Stimulated activated CD8-positive, alpha-beta memory T cell treated with anti-CD3 and anti-CD28 coated beads, Interleukin-2, amount 100 ng/mL, for 1 hour (primary cell): ENCODE measurements at places on chromosomes 1 and 21.

- no peak for DNase-seq
Observed at GRCh38 chr1:184806296-184806721, 51.7 kb upstream of the EDEM3 start.

- no peak for DNase-seq
Observed at GRCh38 chr1:188642704-188643103, 1814.0 kb downstream of the PLA2G4A start.

DNA sequence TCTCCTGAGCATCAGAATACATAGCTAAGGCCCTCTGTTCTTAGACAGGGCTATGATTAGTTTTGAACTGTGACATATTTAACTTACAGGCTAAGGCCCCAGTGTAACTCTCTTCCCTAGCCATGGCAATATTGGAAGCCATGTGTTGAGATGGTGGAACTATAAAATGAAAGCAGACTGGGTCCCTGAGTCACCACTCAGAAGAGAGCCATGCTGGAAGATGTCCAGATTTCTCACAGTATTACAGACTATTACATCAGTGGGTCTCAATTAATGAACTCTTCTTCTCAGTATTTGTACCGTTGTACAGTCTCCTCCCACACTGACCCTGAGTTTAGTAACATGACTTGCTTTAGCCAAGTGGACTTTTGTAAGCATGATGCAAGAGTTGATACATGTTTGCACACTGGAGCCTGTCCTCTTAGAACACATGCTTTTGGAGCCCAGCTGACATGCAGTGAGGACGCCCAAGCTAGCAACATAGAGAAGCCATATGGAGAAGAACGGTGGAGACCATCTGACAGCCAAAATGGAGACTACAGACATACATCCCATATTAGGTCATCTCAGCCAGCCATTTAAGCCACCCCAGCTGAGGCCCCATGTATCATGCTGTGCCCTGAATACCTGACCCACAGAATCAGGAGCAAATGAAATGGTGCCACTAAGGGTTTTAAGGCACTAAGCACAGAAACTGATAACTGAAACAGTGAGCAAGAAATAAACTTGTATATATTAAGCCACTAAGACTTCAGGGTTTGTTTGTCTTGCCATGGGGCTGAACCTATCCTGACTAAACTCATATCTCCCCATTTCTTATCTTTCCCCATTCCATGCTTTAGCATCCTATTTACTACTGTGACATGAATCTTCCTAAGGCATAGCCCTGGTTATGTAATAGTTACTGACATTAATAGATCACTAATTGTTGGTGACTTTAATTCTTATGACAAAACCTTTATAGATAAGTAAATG is 24.4 kb downstream of the TBX15 start:
- DNase-seq = no peak

DNA sequence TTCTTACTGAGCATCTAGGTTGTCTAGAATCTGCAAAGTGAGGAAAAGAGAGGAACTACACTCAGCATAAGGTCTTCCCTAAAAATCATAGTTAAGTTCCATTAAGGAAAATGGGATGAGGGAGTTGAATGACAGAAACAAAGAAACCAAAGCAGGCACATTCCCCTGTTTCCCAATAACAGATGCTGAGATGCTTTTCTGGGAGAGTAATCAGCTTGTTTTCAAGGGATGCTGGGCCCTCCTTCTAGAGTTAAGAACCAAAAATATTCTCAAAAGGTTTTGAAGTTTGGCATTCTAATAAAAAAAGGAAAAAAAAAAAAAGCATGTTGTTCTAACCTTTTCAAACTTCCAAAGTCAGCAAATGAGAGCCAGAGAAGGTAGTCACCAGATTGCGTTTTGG is 105.2 kb upstream of the ZNF648 start:
- no peak for DNase-seq

DNA sequence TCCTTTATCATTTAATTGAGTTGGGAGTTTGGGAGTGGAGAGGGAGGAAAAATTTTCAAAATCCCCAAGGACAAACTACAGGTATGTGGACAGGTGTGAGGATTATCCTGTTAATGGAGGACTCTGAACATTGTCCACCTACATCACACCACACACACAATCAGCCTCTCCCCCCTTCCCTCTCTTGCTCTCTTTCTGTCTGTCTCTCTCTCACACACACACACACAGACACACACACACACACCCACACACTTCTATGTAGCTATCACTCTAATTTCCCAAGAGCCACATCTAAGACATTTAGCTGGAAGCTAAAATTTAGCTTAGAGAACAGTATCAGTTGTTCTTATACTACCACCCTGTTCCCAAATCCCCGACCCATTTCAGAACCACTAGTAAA is 1.5 kb downstream of the S100A8 start:
- no peak for DNase-seq

DNA sequence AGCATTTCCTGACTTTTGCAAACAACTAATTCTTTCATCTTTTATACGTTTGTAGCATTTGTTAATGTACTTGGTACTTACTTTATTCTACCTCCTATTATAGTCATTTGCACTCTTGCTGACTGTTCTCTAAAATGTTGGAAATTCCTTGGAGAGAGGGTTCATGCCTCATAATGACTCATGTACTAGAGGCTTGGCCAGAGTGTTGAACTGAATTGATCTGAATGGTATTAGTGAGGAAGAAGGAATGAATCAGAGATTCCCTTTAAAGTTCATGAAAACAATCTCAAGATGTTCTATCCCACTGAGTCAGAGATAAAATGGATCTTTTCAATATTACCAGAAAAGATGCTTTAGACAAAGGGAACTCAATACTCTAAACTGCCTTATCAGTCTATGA is 383.4 kb downstream of the SEC16B start:
- no peak for DNase-seq

DNA sequence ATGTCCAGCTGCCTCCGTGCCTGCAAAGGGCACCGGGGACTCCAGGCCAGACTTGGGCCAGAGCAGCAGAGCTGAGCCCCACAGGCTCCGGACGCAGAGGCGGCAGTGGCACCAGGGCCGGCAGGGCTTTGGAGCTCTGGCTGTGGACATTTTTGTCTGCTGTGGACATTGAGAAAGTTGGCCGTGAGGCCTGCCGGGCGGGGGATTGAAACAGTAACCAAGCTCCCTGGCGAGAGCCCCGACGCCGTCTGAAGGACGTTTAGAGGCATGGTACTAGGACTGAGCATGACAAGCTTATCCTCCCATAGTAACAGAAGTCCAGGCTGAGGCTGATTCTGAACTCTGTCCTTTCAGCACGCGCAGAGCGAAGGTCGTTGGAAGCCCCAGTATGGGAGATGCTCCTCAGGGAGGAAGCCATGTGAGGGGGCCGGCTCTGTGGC is 323.8 kb downstream of the AMY1C start:
- no peak for DNase-seq

GRCh38 chr1:237237721-237238120 is 195.7 kb downstream of the RYR2 start:
- DNase-seq = no peak

DNA sequence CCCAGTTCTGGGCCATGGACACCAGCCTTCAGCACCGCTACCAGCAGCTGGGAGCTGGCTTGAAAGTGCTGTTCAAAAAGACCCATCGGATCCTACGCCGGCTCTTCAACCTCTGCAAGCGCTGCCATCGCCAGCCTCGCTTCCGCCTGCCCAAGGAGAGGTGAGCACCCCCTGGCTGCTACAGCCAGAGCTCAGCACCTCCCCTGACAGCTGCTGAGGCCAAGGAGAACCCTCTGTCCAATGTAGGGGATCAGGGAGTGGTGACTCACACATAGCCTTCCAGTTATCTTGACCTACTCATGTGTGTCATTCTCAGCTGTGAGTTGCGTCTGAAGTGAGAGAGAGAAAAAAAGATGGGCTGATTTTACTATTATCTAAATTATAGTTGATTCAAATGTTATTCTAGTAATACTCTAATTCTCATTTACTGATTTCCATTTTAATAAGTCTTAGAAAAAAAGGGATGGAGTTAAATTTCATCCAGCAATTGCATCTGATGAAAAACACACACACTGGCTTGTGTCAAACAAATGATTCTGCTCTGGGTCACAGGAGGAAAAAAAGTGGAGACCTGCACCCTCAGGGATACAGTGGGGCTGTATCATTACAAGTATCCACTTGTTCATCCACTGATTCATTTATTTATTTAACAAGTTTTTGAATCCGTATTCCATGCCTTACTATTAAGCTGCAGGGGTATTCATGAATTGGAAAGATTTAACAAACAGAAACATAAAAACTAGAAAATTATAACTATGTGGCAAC is 108.0 kb downstream of the BRINP2 start:
- no peak for DNase-seq

DNA sequence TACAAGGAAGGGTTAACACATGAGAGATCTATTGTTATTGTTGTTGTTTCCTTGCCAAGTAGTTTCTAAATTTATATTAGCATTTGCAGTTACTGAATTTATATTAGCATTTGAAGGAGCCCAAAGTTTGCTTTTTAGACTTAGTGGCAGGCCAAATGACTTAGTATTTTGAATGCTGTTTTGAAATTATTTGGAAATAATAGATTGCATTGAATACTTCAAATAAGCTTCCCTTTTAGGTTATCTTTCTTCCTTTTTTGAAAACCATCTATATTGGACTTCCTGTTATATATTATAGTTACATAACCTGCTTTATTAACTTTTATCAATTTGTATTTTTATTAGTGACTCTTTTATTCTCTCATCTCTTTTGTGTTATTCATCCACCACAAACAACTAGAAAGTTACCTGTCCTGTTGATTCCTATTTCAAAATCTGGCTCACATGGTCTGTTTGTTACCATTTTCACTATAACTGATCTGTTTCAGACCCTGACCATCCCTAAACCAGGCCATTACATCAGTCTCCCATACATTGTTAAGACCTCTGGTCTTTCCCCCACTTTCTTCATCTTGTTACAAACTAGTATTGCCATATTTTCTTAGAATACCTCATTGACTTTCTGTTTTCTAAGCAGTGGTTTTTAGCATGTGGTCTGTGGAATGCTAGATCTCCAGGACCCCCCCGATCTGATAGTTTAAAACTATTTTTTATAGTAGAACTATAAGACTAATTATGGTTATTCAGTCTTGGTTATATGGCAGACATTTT is 185.2 kb downstream of the RASAL2 start:
- no peak for DNase-seq

DNA sequence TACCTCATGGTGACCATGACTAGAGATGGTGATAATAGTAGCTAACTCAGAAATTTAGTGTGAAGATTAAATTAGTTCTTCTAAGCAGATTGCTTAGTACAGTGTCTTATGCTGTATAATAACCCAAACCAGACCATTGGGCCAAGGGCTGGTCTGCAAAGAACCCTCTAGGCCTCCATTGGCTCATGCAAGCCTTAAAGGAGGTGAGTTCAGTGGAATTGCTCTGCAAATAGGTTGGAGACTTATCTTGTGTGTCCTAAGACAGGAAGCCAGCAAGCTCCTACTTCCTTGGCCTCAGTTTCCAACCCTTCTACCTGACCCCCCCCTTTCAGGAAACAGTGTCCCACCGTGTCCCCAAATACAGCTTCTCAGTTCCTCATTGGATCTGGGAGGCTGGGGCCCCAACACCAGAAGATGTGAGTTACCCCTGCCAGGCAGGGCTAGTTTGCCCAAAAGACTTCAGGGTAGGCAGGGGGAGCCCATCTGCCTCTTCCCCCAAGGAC is 1.9 kb upstream of the MEF2D start:
- no peak for DNase-seq

DNA sequence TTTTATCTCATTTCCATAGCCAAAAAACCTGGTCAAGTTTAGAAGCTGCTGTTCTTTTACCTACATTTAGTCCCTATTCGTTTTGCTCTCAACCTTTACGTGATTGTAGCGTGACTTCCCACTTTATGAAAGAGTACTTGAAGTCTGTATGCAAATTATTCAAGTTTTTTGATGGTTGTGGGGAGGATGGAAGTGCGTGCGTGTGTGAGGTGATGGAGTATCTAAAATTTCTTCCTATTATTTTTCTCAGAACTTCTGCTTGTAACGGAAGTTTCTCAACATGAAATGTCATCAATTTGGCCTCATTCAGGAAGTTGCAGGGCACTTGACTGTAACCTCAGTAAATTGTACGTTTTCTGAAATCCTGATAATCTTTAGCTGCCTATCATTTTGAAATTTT is 64.0 kb downstream of the SAMSN1 start:
- no peak for DNase-seq

GRCh38 chr1:3410142-3410925 is 44.1 kb upstream of the ARHGEF16 start:
- DNase-seq = no peak

GRCh38 chr1:111596499-111596898 is 23.1 kb upstream of the RAP1A start:
- DNase-seq = peak; percentile 41

DNA sequence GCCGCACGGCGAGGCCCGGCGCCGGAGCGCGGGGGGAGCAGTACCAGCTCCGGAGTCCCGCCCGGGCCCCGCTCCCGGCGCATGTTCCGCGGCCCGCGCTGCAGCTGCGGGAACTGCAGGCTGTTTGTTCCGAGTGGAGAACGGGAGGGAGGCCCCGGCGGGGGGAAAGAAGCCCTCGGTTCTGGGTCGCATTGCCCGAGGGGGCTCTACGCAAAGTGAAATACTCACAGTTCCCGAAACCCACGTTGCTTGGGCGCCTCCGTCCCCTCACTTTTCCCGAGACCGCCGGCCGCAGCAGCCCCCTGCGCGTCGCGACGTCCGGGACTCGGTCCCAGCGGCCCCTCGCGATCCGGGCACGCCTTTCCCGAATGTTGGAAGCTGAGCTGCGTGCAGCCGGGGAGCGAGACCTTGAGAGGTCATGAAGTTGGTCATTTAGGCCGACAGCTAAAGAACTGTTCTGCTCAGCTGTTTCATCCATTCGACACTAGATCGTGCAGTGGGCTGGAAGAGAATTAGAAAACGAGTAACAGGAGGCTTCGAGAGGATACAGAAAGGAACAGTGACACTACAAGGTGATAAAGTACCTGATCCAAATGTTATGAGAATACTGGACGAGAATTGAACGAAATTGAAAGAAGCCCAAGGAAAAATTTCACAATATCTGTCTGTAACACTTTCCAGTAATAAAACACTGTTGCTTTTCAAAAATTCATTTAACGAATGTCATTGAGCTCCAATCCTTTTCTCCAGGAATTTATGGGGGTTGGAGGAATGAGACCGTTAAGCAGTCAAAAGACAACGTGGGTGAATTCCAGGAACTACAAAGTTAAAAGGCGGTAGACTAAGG is 657 bp upstream of the LIN9 start:
- no peak for DNase-seq

- no peak for DNase-seq
Observed at GRCh38 chr1:156709757-156710489, 4.5 kb upstream of the CRABP2 start.

DNA sequence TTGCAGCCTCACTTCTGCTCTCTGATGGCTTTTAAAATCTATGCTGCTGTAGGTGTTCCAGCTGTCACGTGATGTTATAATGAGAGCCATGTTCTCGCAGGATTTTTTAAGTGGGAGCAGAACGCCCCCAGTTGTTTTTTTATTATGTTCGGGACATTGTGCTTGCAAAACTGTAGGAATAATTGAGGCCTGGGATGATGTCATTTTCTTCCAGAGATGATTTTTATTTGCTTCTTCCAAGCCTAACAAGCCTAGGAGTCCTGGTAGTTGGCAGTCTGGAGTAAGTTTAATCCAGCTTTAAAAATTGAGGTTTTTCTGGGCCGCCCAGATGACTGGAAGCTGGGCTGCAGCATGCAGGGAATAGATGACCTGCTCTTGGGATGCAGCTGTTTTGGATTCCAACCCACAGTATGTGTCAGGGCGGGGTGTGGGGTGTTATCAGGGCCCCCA is 34.6 kb upstream of the CHIT1 start:
- no peak for DNase-seq
